NCI-H1092 treated with DMSO at 0.1 percent for 48 hours (cell line): ENCODE measurements at places on chromosomes 5 and 9.

- no peak for DNase-seq
These were observed 96.1 kb downstream of the ZNF462 start for GRCh38 chr9:106958955-106959657.

DNA sequence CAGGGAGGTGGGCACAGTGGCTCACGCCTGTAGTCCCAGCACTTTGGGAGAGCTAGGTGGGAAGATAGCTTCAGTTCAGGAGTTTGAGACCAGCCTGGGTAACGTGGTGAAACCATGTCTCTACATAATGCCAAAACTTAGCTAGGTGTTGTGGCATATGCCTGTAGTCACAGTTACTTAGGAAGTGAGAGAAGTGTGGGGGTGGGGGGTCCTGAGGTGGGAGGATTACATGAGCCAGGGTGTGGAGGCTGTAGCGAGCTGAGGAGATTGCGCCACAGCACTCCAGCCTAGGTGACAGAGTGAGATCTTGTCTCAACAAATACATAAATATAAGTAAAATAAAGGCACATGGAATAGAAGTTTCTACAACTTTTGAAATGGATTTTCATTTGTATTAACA is 23.1 kb downstream of the VCAN start:
- no peak for DNase-seq

GRCh38 chr9:1701113-1701512 is 314.0 kb upstream of the SMARCA2 start:
- no peak for DNase-seq

DNA sequence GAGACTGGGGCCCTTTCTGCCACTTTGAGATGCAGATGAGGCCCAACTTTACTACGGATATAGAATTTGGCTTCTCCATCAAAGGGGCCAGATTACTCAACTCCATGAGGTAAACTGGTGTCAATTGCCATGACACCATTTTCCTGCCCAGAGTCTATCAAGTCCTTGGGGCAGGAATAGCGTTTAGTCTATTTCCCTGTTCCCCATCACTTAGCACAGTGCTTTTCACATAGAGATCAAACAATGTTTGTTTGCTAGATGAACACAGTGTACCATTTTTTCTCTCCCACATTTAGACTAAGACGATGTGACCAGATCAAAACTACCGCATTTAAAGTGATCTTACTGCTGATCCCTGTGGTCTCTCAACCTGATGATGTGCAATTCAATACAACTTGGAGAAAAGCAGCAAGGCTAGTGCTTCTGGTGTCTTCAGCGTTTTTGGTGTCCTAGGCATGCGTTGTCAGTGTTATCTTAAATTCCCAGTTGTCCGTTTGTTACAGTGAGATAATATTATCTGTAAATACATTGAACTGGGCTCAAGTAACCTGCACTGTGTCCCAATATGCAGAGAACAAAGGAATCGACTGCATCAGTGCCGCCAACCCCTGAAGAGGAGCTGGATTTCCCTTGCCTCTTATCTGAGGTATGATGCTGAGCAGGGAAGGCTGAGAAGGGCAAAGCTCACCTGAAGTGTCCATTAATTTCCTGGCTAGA is 446.2 kb downstream of the PLK2 start:
- no peak for DNase-seq

- DNase-seq, result peak; percentile 56
These were observed 93.0 kb downstream of the YTHDC2 start for GRCh38 chr5:113606298-113607134.

GRCh38 chr5:32802764-32803163 is 91.6 kb downstream of the NPR3 start:
- DNase-seq, result no peak

- DNase-seq, result no peak
These were observed 204.9 kb downstream of the MCTP1 start for GRCh38 chr5:95080030-95080429.

GRCh38 chr5:93875693-93876092 is 134.3 kb upstream of the POU5F2 start:
- no peak for DNase-seq

DNA sequence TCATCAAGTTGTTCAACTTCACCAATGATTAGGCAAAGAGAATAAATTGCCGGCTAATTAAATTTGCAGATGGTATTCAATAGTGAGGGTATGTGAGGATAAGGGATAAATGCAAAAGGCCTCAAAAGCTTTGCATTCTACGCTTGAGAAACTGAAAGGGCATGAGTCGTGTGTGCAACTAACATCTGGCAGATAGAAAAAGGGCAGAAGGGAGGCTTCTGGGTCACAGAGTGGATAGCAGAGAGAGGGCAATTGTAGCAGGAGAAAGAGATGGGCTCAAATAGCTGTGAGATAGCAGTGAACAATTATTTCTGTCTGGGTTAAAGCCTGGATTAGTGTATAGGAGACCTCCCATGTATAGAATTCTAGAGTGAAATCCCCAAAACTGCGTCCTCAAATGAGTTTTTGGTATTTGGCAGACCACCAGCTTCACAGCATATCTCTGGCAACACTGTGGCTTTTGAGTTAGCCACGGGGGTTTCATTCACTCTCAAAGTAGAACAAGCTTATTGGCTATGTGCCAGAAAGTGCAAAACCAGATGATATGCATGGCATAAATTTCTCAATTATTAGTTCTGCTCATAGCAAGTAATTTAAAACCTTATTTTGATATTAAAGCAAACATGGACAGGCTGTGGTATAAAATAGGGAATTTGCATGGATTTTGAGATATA is 586.3 kb downstream of the BRINP1 start:
- no peak for DNase-seq

GRCh38 chr5:150111122-150111521 is 24.8 kb upstream of the CSF1R start:
- DNase-seq, result no peak

- no peak for DNase-seq
These were observed 389.4 kb downstream of the CDH9 start for GRCh38 chr5:26649000-26649399.

GRCh38 chr5:40478766-40479165 is 200.9 kb upstream of the PTGER4 start:
- no peak for DNase-seq

GRCh38 chr9:121556580-121556979 is 56.9 kb upstream of the GGTA1 start:
- DNase-seq, result no peak

DNA sequence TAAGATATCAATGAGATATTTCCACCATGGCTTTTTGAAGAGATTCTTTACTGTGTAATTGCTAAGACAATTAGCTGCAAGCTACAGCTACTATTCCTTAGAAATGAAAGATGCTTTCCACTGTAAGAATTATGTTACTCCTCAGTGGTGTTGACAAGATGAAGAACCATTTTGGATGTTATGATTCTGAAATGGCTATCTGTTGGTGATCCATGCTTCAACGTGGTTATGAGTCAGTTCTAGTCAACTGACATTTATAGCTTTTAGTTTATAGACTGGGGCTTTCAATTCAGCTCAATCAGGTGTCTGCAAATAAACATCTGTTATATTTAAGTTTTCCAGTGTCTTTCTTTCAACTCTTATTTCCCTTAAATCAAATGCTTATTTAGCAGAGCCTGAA is 93.7 kb downstream of the SGCD start:
- no peak for DNase-seq

DNA sequence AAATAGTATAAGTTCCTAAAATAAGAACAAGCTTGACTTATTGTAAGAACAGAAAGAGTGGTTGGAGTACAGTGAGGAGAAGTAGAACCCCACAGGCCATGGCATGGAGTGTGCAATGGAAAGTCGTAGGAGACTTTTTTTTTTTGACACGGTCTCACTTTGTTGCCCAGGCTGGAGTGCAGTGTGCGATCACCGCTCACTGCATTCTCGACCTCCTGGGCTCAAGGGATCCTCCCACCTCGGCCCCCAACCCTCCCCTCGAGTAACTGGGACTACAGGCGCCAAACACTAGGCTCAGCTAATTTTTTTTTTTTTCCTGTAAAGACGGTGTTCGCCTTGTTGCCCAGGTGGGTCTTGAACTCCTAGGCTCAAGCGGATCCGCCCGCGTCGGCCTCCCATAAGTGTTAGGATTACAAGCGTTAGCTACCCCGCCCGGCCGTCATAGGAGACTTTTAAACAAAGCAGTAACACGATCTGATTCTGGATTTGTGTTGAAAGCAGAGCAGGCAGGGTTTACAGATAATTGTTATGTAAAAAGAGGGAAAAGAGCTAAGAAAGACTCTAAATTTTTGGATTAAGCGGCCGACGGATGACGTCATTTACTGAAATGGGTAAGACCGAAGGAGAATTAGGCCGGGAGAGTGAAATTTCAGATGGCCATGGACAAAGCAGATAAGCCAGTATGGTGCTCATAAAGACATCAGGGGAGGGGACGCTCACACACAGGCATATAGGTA is 752 bp downstream of the TSTD2 start:
- DNase-seq, result peak; percentile 57

- no peak for DNase-seq
These were observed 4.1 kb downstream of the PAEP start for GRCh38 chr9:135565636-135566035.

DNA sequence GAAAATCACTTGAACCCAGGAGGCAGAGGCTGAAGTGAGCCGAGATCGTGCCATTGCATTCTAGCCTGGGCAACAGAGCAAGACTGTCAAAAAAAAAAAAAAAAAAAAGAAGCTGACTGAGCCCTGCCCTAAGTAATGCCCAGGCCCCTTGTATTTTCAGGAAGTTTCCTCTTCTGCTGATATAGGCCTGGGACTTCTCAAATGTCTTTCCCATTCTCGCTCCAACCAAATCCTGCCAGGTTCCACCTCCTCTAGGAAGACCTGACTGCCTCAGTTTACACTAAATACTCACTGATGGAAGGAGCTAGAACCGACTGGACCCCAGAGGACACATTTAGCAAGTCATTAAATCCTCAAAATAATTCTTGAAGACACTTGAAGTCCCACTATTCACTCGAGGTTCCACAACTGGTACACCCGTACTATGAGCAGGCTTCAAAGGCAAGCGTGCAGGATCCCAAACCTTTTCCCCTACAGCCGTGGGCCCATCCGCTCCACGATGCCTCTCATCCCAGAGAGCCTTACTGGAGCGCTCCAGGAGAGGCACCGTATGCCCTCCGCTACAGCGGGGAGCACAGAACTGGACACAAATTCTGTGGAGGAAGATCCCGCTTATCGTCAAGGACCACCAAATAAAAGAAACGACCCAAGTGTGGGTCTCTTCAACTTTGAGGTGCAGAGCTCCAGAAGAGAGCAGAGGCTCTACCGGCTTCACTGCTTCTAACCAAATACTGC is 676 bp downstream of the NOL6 start:
- DNase-seq, result no peak

GRCh38 chr5:88140396-88140855 is 128.2 kb downstream of the TMEM161B start:
- DNase-seq, result peak; percentile 23

GRCh38 chr9:98807814-98808195 is 335 bp downstream of the GALNT12 start:
- no peak for DNase-seq

- DNase-seq, result no peak
These were observed 547.0 kb upstream of the COX7C start for GRCh38 chr5:86070719-86071118.

GRCh38 chr5:54383941-54384340 is 71.6 kb upstream of the HSPB3 start:
- DNase-seq, result no peak

GRCh38 chr9:20570756-20571155 is 51.5 kb downstream of the MLLT3 start:
- no peak for DNase-seq

DNA sequence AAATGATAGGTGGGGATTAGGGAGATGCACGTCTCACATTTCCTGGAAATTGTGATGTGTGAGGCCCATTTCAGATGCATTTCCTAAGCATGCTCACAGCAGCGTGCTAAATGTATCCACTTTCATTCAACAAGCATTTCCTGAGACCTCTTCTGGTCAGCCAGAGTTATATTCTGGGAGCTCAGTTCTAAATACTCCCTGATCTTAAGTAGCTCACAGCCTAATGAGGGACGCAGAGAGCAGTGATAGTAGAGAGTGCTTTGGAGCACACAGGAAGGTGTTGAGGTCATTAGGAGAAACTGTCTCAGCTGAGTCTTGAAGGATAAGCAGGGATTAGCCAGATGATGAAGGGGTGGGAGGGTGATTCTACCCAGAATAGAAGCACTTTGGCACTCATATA is 46.2 kb upstream of the FSD1L start:
- no peak for DNase-seq

GRCh38 chr5:152403046-152403445 is 2.0 kb downstream of the NMUR2 start:
- DNase-seq, result no peak

DNA sequence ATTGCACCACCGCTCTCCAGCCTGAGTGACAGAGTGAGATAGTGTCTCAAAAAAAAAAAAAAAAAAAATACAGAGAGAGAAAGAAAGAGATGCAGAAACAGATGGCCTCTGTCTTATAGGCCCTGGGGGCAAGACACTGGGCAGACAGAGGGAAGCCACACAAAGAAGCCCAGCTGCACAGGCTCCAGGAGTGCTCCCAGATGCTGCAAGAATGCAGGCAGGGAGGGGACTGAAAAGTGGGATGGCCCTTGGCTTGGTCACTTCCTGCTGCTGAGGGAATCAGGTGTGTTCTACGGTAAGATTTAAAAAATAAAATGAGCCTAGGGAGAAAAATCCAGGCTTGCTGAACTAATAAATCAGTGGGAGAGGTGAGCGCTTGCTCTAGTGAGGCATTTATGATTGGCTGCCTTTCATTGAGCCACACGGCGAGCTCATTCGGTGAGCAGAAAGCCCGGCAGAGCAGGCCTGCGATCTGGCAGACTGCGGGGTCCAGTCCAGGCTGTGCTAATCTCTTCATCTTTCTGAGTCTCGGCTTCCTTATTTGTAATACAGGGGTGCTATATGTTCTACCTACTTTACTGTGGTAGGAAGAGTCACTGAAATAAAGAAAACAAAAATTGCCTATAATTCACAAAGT is 80.6 kb downstream of the RAD23B start:
- DNase-seq, result no peak

DNA sequence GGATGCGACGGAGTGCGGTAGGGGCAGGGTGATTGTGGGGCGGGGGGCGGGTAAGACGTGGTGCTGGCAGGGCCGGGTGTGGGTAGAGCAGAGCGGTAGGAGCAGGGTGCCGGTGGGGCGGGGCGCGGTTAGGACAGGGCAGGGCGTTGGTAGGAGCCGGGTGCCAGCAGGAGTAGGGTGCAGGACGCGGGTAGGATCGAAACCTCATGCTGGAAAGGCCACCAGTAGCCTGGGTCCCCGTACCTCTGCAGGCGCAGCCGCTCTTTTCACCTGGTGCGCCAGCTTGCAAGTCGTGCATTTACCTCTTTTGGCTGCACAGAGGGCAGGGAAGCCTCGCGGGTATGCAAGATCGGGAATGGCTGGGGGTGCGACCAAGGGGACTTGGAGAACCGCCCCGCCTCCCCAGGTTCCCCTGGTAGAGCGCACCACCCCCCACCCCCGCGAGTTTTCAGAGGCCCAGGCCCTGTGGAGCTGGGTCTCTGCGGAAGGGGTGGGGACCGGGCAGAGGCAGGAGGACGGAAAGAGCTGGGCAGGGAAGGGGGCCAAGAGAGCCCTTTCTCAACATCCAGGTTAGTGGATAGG is 104.8 kb upstream of the SIMC1 start:
- DNase-seq, result no peak

GRCh38 chr5:159912033-159912800 is 4.1 kb upstream of the ADRA1B start:
- no peak for DNase-seq

- DNase-seq, result no peak
These were observed 235.9 kb downstream of the DMRTA1 start for GRCh38 chr9:22682536-22682935.
